Dermis microvascular lymphatic vessel endothelial cell (primary cell): ENCODE measurements at places on chromosomes 12 and 14.

DNA sequence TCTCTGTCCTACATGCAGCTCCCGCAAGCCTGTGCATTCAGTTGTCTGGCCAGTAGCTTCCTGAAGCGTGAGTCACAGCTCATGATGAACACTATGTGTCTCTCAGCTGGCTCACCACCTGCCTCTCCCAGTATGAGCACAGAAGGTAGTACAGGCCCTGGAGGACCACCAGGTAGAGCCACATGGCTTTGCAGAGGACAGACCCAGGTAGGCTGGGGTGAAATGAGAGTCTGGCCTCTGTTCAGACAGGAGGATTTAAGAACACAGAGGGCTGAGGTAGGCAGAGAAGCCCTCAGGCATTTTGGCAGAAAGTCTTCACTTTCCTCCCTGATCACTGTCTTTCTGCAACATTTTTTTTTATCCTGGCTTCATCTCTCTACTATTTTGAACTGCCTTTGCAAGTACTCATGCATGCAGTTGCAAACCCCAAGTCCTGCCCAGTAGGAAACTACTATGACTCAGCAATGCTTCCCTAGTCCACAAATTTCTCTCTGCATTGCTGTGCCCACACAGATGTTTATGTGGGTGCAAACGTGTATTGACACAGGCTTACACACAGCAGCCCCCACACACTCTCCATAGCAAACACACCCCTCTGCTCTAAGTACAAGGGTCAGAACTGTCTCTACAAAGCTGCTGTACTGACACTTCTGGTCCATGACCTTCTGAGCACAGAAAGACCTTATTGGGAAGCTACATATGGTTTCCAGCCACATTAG, 7.2 kb upstream of the SDR9C7 start:
- peak; percentile 5 for DNase-seq

GRCh38 chr12:29795715-29796114, 12.0 kb upstream of the TMTC1 start:
- no peak for DNase-seq

DNA sequence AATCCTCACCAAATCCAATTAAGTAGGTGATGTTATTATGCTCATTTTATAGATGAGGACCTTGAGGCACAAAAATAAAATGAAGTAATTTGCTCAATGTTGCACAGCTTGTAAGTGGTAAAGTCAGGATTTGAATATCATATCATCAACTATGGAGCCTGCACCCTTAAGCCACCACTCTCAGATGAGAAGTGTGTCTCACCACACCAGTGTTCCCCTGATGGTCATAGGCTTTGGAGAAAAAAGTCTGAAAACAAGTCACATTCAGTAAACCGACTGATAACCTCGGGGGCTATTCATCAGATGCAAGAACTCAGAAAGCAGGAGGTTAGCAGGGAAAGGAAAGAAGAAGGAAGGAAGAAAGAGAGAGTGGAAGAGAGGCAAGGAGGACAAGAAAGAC, 2.8 kb downstream of the TSHR start:
- no peak for DNase-seq

DNA sequence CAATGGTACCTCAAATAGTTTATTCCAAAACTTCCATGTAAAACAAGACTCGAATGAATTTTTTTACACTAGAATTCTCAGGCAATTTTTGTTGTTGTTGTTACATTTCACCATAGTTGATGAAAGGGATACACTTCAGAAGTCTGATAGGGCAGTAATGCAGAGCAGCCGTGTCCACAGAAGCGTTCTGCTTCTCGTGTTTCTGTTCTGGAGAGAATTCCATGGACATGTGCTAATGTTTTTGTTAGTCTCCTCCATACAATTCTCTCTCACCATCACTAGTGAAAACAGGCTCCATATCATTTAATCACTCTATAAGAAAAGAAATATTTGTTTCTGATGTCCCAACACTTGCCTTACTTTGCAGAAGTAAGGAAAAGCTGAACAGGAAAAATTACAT, 606.1 kb downstream of the SLC16A7 start:
- no peak for DNase-seq

GRCh38 chr12:115467531-115467930, 783.6 kb upstream of the TBX3 start:
- DNase-seq, result no peak

DNA sequence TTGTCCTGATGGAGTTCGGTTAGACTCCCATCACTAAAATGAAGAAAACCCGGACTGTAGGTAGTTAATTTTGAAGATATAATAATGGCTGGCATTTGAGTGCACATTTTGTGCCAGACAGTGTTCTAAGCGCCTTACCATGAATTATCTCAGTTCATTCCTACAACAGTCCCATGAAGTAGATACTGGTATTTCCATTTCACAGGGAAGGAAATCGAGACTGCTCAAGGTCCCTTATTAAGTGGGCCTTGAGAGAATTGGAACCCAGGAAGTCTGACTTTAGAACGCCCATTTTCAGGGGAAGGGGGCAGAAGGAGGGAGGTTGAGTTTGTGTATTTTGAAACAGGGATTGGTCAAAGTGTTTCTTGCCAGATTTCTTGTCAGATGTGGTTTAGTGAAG, 855 bp downstream of the MNAT1 start:
- DNase-seq, result no peak

- no peak for DNase-seq
Measured at GRCh38 chr14:22555384-22556011, 33.5 kb downstream of the DAD1 start.

DNA sequence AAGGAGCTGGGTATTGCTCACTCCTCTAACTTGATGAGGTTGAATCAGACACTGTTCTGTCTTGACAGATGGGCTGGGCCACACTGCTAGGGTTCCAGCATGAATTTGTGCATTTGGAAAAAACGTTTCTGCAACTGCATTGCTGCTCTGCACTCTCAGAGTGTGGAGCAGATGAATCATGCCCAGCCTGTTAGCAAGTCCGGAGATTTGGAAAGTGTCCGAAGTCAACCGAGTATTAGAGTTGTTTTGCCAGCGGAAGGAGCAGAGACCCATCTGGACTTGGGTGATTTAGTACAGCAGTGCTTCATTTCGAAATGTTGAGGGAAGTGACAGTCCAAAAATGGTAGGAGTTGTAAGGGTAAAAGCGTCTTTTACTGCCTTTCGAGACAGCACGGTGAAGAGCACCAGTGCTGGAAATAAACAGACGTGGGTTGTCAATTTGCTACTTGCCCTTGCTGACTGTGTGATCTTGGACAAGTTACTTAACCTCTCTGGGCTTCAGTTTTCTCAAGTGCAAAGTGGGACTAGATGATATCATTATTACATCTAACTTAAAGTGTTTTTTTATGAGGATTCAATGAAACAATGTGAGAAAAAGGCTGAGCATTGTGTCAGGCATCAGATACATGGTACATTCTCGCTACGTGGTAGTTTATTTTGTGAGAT, 139.5 kb downstream of the CHST11 start:
- DNase-seq, result no peak

DNA sequence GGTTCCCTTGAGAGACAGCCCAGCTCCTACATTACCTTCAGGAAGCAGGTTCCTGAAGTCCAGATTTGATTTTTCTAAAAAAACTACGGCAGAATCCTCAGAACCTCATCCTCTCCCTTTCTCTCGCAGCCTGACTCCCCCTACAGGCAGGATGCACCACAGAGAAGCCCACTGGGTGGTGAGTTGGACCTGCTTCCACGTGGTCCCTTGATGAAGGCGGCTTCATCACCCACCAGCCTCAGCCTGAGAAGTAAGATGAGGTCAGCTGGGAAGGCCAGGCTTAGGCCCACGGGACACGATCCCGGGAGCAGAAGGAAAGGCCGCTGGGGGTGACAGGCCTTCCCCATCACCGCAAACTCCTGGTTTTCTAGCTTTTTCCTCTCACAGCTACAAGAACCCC, 83.0 kb downstream of the ACTN1 start:
- no peak for DNase-seq

GRCh38 chr12:46342562-46343033, 30.0 kb downstream of the SLC38A2 start:
- peak; percentile 55 for DNase-seq
